ENCODE measurements at places on chromosomes 13 and 19. TPM values are rescaled to one million over a fixed set of nuclear protein-coding genes. Genes with fewer than 3 reads are reported as not detected.

GRCh38 chr13:73228546-73228945 lies 169.7 kb downstream of the KLF5 start:
- DNase-seq: no peak

GRCh38 chr13:45162821-45163220 lies 38.0 kb downstream of the KCTD4 start:
- DNase-seq: no peak

DNA sequence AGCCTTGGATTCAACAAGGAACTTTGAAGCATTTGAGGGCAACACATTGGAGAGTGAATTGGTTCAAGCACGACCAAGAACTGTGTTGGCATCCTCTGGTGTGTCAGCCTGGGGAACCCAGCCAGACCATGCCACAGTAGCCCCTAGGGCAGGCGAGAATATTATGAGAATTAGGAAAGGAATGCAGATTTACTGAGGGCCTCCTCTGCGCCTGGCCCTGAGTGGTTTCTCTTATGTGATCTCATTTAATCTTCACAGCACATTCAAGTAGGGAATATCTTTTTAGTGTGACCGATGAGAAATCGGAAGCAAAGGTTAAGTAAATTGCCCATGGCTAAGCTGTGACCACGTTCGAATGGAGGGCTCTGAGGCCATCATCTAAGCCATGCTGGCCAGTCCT lies 15.3 kb upstream of the ERICH6B start:
- no peak for DNase-seq

GRCh38 chr13:83153848-83154247 lies 728.4 kb downstream of the SLITRK1 start:
- DNase-seq: peak; percentile 16

DNA sequence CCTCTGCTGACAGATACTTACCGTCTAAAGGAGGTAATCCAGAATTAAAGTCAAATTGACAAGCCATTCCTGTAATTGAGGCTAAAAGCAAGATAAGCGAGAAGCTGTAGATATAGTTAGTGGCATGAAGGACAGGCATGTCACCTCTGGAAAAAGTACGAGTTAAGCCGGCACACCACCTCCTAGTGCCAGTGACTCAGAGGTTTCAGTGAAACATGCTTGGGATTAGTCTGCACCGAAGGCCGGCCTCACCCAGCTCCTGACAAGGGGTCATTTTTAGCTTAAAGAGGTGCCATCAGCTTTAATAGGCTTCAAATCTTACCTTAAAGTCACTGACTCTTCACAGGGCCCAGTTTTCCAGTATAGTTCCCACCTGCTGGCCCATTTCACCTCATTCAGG lies 838.0 kb downstream of the UQCRFS1 start:
- DNase-seq: no peak

DNA sequence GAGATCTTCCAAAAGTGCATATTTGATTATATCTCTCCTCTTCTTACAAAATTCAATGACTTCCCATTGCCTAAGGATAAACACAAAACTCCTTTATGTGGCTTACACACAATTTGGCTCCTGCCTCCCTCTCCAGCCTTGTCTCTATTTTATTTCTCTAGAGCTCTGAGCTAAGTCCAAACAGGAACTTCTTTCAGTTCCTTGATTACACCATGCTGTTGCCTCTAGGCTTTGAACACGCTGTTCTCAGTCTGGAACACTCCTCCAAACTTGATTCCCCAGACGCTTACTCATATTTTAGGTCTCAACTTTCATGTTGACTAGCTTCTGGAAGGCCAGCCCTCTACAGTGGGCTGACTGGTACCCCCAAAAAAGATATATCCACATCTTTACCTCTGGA lies 258.5 kb downstream of the COG6 start:
- DNase-seq: no peak

The C3 gene
- 28.9 TPM for polyA plus RNA-seq

The PGLYRP2 gene
- 0.10 TPM for polyA plus RNA-seq

The ZNF653 gene
- 7.4 TPM for polyA plus RNA-seq

The TMC4 gene
- 36.3 TPM for polyA plus RNA-seq

The ZNF681 gene
- 6.3 TPM for polyA plus RNA-seq

All from right lung (tissue), 10 donors.